NCI-H460 (cell line): ENCODE measurements at places on chromosomes 16 and 17. TPM values are rescaled to one million over a fixed set of nuclear protein-coding genes. Genes with fewer than 3 reads are reported as not detected.
A peak's percentile ranks its signal among the peaks of the same experiment; 100 is the strongest.

DNA sequence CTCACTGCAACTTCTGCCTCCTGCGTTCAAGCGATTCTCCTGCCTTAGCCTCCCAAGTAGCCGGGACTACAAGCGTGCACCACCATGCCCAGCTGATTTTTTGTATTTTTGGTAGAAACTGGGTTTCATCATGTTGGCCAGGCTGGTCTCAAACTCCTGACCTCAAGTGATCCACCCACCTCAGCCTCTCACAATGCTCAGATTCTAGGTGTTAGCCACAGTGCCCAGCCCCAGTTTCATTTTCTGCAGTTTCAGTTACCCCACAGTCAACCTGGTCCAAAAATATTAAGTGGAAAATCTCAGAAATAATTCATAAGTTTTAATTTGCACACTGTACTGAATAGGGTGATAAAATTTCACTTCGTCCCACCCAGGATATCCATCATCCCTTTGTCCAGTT, 28.7 kb downstream of the KNOP1 start:
- DNase-seq, result no peak

DNA sequence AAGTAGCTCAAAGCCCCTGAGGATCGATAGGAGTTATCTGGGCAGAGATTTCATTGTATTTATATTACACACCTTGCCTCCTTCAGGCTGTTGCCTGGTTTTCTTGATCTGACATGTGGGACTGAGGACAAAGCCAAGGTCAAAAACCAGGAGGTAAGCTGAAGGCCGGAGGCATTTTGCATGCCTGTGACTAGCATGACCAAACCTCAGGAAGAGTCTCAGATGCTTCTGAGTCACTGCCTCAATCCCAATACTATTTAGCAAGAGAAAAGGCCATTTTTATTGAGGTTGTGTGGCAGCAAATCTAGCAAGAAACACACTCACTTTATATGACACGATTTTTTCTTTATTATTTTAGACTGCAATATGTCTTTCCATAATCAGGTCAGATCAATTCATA, 968.1 kb downstream of the CDH11 start:
- DNase-seq, result no peak

- no peak for DNase-seq
Observed at GRCh38 chr17:80262775-80263244, 2.2 kb downstream of the RNF213 start.

DNA sequence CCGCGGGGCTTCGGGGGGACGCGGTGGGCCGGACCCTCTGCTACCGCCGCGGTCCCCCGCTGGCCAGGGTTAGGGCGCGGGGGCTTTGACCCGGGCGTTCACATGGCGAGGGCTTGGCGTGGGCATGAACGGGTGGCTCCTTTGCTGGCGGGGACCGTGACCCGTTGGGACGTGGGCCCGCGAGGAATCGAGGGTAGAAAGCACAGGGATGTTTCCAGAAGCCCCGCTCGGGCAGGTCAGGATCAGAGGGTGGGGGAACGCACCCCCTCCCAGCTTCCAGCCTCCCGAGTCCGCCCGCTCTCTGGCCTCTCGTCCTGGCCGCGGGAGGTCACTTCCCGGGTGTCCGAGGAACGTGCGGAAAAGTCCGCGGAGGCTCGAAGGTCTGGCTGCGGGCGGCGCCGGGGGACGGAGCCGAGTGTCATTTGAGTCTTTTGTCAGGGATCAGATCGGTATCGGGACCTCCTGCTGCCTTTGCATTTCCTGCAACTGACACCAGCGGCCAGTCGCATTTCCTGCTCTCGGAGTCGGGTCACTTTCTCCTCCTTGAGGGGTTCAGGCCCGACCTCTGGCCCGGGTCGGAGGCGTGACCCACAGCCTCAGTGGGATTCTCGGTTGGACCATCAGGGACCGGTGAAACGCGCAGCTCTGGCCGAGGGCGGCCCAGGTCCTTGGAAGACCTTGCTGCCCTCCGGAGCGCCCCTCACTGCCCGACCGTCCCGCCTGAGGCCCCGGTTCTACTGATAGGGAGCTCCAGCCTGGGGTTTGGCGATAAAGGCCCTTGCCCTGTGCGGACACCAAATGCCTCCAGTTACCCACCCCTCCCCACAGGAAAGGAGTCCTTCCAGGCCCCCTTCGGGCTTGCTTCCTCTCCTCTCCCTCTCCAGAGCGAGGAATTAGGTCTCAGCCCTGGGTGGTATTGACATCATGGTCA, 702 bp upstream of the WNT3 start:
- DNase-seq, result no peak

DNA sequence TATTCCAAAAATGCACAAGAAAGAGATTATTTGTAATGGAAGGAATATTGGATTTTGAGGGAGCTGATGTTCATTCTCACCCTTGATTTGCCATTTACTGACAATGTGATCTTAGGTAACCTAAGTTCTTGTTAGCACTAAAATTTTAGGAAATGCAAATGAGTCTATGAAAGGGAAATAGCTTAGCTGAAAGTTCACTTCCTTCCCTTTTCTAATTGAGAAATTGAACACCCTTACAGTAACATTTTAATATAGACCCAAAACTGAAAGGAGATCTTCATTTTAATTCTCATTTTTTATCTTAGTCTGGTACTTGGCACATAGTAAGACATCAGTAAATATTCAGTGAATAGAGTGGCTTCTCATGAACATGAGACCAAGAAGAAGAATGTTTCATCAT, 10.9 kb upstream of the WSB1 start:
- DNase-seq, result no peak

DNA sequence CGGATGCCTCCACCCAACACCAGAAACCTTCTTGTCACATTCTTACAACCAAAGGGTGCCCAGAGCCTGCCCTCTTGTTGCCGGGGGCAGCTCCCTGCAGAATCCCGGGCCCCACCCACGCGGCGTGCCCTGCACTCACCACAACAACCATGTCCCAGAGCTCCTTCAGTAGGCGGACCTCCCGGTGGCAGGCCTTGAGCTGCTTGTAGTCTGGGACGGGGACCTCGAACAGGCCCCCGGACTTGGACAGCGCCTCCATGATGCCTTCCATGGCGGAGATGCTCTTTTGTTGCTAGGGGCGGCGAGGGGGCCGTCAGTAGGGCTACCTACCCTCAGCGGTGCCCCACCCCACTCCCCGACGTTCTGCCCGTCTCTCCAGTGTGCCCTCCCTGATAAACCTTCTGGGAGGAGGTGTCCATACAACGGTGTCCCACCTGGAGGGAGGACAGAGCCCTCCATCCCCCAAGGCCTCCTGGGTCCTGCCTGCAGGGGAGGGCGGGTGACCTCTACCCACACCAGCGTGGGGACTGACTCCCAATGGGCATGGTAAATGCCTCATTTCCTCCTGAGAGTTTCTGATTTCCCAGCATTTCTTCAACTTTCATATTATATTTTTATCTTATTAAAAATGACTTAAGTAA, 52.2 kb downstream of the DNAH17 start:
- no peak for DNase-seq

DNA sequence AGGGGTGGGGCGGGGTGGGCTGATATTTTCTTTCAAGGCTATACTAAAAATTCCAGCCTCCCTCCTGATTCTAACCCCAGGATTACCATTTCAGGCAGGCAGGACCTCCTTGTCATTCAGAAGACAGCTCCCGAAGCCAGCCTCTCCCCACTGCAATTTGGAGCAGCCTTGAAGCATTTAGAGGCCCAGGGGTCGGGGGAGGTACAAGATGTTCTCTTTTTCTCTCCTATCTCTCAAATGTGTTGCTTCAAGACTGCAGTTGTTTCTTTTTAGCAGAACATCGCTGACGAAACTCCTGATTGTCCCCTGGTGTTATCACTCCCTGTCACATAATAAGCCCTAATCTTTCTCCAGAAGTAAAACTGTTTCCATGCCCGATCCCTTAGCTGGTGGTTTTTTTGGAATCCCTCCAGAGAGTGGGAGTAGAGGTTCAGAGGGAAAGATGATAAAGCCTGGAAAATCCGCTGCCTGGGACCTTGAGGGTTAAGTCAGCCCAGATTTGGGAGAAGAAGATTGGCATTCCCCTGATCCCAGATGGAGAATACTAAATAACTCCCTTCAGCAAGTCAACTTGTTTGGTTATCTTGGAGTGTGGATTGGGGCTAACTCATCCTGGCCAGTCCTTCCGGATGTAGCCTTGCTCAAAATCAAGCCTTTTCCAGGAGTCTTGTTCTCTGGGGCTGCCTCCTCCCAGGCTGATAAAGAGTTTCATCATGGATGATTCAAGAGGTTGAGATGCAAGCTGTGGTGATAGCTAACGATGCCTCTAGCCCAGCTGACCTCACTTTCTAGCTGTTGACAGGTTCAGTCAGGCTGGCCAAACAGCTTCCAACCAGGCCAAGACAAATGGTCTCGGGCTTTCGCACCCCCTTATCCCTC, 71.3 kb downstream of the SOX9 start:
- no peak for DNase-seq

DNA sequence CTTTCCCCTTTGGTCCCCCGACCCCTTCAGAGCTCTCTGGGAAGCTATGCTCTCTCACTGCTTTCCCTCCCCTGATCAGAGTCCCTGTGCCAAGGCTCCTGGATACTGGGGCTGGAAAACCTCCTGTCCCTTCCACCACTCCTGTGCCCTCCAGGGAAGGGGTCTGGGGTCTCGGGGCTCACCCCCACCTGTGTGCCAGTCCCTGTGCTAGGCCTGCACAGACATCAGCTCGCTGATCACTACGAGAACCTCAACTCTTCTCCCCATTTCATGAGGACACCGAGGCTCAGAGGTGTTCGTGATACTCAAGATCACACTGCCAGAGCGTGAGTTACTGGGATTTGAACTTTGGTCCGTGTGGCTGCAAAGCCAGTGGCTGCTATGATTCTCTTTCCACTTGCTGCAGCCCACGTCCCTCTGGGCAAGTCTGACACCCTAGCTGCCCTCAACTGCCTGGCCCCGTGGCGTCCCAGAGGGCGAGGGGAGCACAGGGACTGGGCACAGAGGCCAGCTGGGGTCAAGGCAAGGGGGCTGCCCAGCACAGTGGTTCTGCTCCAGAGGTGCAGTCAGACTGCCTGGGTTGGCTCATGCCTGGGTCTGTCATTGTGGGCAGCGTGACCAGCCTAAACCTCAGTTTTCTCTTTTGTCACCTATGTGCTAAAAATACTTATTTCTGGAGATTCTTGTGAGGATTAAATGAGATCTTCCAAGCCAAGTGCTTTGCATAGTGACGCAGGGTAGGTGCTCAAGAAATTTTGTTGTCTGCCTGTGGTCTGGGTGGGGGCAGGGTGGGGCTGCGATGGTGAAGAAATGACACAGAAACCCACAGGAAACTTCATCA, 43.8 kb upstream of the TOB1 start:
- peak; percentile 34 for DNase-seq

GRCh38 chr17:18143044-18143936, 34.7 kb downstream of the MYO15A start:
- peak; percentile 18 for DNase-seq

DNA sequence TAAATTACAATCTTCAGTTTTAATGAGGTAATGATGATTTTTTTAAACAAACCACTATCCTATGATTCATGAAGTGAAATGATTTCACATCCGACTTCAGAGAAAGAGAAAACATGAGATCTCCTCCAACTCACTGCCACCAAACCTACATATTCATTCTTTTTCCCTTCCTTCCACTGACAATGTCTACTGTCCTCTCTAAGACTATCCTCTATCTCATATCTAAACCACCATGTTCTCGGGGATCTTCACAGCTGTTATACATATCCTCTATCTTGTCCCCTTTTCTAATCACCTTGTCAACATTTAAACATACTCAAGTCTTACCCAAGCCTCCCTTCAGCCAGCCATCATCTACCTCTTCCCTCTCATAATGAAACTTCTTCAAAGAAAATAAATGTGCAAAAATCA, 53.5 kb downstream of the SMURF2 start:
- DNase-seq, result no peak

- no peak for DNase-seq
Observed at GRCh38 chr17:1566505-1567199, 4.1 kb upstream of the PITPNA start.

DNA sequence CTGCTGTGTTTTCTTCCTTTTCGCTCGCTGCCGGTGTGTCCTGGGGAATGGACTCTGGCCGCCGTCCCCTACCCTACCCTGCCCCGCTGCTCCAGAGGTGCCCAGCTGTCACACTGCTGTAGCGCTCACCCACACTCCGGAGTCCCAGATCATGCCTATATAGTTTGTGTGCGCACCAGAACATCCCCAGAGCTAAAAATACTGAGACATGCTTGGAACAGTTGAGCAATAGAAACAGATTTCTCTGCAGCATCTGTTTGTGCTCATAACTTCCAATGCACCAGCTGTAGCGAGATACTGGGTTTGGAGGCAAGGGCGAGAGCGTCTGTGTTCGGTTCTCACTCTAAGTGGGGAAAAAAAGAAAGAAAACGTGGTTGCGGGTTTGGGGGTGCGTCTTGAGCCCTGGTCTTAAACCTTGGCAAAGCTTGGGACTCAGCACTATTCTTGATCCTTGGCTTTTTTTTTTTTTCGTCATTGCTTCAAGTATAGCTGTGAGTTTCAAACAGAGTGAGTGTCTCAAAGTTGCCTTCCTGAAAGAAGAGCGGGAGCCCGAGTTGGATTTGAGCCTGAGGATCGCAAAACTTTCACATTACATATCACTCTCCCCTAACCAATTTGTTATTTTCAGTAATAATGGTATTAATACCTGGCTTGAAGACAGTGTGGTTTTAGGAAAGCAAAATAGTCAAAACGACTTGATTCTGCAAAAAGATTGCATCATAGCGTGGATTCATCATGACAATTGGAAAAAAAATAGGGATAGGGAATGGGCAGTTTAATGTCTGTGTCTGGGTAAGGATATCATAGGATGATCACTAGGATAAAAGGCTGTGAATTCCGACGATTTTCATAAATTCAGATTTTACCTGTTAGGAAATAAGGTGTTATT, 621 bp downstream of the KCNJ2 start:
- DNase-seq, result no peak

DNA sequence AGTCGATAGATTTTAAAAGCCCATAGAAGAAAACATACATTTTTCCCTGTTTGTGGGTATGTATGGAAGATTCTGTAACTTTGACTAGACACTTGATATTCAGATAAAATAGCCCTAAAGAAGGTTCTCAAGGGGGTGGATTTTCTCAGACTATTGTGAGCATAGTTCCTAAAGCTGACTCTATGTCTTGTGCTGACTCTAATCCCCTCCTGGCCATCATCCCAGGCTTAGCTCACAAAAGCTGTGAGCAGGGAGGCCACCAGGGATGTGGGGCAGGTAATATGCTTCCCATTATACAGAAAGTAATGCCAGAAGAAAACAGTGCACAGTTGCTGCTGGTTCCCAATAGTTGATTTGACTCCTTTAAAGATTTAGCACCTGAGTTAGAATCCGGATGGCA, 32.0 kb downstream of the CDH13 start:
- no peak for DNase-seq

The CLEC18B gene
- total RNA-seq, result 0.42 and 0.95 TPM in 2 replicates

The KRTAP4-5 gene
- total RNA-seq, result not detected in 2 replicates

The ST3GAL2 gene
- total RNA-seq, result 10.6 and 11.6 TPM in 2 replicates

The STH gene
- total RNA-seq, result not detected in 2 replicates
